Naive B cell (primary cell): ENCODE measurements at places on chromosomes 11 and 22. TPM values are rescaled to one million over a fixed set of nuclear protein-coding genes. Genes with fewer than 3 reads are reported as not detected.

Gene DCDC1
- not detected for polyA plus RNA-seq

Gene NAV2
- not detected for polyA plus RNA-seq

Gene NLRP14
- polyA plus RNA-seq, result not detected

Gene FOLR2
- polyA plus RNA-seq, result 0.91 TPM

Gene PHRF1
- polyA plus RNA-seq, result 4.9 TPM

Gene MPEG1
- polyA plus RNA-seq, result 76.6 TPM

Gene C1QTNF5
- polyA plus RNA-seq, result not detected

Gene SOX10
- polyA plus RNA-seq, result not detected

Gene AMOTL1
- not detected for polyA plus RNA-seq

Gene SAA4
- polyA plus RNA-seq, result not detected

Gene SLC22A6
- polyA plus RNA-seq, result not detected

Gene MAPK11
- polyA plus RNA-seq, result 0.17 TPM

Gene MRGPRF
- not detected for polyA plus RNA-seq

Gene SLC7A4
- not detected for polyA plus RNA-seq

Gene NARS2
- polyA plus RNA-seq, result 16.0 TPM

Gene CDC42EP1
- polyA plus RNA-seq, result 0.82 TPM

Gene TSSC4
- polyA plus RNA-seq, result 73.3 TPM

Gene SCGB1D2
- polyA plus RNA-seq, result not detected
